Activated T-cell treated with anti-CD3 and anti-CD28 coated beads, Interleukin-2, amount 50 U/mL, for 1 hour (primary cell): ENCODE measurements at places on chromosomes 1 and 21.

DNA sequence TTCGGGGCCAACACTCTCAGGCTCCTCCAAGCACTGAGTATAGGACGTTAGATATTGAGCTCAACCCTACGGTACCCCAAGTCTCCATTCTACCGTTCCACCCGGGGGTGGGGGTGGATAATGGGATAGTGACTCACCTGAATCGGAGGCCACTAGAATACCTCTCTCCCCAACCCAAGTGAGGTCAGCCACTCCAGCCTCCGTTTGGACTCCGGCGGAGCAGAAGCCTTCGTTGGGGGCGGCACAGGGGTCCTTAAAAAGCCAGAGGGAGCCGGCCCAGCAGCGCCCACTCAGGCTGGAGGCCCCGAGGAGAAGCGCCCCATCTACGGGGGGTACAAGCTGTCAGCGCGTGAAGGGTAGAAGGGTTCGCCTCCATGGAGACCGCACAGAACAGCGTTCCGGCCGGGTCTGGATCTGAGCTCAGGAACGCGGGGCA, 556 bp downstream of the WDR77 start:
- DNase-seq = no peak

- no peak for DNase-seq
Observed at GRCh38 chr1:222777977-222778376, 36.9 kb upstream of the DISP1 start.

DNA sequence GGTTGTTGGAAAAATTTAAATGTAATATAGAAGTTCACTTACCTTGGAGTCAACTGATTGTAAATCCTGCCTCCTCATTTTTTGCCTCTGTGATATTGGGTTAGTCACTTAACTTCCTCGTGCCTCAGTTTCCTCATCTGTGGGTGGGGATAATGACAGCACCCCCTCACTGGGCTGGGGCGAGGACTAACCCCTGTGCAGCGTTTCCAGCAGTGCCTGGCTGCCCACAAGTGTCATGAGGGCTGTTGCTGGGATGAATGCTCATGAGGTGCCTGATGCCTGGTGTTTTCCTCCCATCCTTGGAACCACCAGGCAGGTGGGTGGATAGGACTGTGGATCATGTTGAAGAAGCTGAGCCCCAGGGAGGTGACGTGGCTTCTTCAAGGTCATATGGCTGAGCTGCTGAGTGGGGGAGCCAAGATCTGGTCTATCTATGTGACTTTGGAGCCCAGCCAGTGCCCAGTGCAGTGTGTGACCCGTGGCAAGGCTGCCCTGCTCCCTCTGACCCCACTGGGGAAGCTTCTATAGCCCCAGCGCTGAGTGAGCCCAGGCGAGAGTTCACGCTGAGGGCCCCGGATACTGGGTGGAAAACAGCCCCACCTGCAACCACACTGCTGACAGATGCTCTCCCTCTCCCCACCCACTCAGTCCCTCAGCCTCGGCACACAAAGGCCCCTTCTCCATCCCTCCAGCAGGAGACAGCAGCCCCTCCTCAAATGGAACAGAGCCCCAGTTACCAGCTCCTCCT, 446.0 kb downstream of the PTPRU start:
- DNase-seq = no peak

- no peak for DNase-seq
Observed at GRCh38 chr1:153944005-153944826, 2.3 kb downstream of the DENND4B start.

GRCh38 chr21:26116456-26117011, 54.0 kb downstream of the APP start:
- DNase-seq = no peak

- no peak for DNase-seq
Observed at GRCh38 chr1:40662864-40663263, 2.6 kb downstream of the RIMS3 start.

GRCh38 chr1:234311414-234311813, 61.8 kb upstream of the COA6 start:
- no peak for DNase-seq

- DNase-seq = no peak
Observed at GRCh38 chr1:27038020-27038419, 25.4 kb upstream of the TENT5B start.

DNA sequence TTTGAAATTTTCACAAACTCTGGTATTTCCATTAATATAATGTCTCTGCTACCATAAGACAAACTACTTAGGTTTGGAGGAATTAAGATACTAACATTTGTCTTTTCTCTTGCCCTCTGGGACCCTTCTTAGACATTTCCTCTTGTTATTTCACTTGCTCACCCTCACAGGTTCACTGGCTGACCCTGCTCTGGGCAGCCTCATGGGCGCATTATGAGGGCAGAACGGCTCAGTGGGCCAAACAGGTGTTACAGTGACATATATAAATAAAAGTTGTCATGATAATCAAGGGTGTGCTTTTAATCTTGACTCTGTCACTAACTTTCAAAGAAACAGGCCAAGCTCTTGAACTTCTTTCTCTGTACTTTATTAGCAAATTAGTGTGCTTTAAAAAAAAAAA, 46.5 kb downstream of the ZNHIT6 start:
- DNase-seq = no peak

- DNase-seq = no peak
Observed at GRCh38 chr1:3555131-3555920, 56.0 kb downstream of the MEGF6 start.
